ENCODE measurements at places on chromosomes 1 and 21. TPM values are rescaled to one million over a fixed set of nuclear protein-coding genes. Genes with fewer than 3 reads are reported as not detected.

ADORA1 gene
- 0.16 TPM for total RNA-seq

KCNH1 gene
- total RNA-seq = 0.22 TPM

ECM1 gene
- total RNA-seq = 1.9 TPM

MRPS21 gene
- total RNA-seq = 68.4 TPM

MYOC gene
- not detected for total RNA-seq

- no peak overlapping the region for H3K27ac ChIP-seq
- no peak overlapping the region for H3K4me3 ChIP-seq
- no peak for DNase-seq
Measured at GRCh38 chr1:45385302-45385701, 45.1 kb upstream of the MUTYH start.

OPRD1 gene
- total RNA-seq = 0.67 TPM

- peak overlapping the region; percentile 97 for H3K27ac ChIP-seq
- peaks cover 53% of the 10 kb centered on the region for H3K4me1 ChIP-seq
- H3K4me3 ChIP-seq = peak overlapping the region; percentile 93
Measured at GRCh38 chr1:151993084-151993733, 450 bp downstream of the S100A10 start.

GRCh38 chr1:31750858-31751510, 13.2 kb downstream of the ADGRB2 start:
- H3K27me3 ChIP-seq = peaks cover 40% of the 10 kb centered on the region
- H3K4me3 ChIP-seq = no peak overlapping the region
- H3K4me1 ChIP-seq = peaks cover 2% of the 10 kb centered on the region
- DNase-seq = no peak
- no peak overlapping the region for H3K27ac ChIP-seq

- H3K36me3 ChIP-seq = no peaks in the 10 kb centered on the region
- DNase-seq = no peak
- no peaks in the 10 kb centered on the region for H3K27me3 ChIP-seq
- H3K4me3 ChIP-seq = no peak overlapping the region
- peaks cover 16% of the 10 kb centered on the region for H3K4me1 ChIP-seq
- no peak overlapping the region for H3K27ac ChIP-seq
Measured at GRCh38 chr1:245277276-245277675, 122.5 kb downstream of the KIF26B start.

GRCh38 chr1:248858096-248858890, 592 bp downstream of the ZNF692 start:
- peak overlapping the region; percentile 84 for H3K4me3 ChIP-seq
- H3K27ac ChIP-seq = peak overlapping the region; percentile 99
- peaks cover 25% of the 10 kb centered on the region for H3K27me3 ChIP-seq
- DNase-seq = peak; percentile 80
- H3K36me3 ChIP-seq = peaks cover 11% of the 10 kb centered on the region

TRIM17 gene
- total RNA-seq = 20.5 TPM

FAM151A gene
- total RNA-seq = not detected

KPRP gene
- not detected for total RNA-seq

- H3K27me3 ChIP-seq = peaks cover 21% of the 10 kb centered on the region
- no peak overlapping the region for H3K27ac ChIP-seq
- no peaks in the 10 kb centered on the region for H3K36me3 ChIP-seq
- no peaks in the 10 kb centered on the region for H3K4me1 ChIP-seq
- no peak for DNase-seq
Measured at GRCh38 chr1:22662318-22662717, 9.3 kb downstream of the C1QB start.

GRCh38 chr1:226586650-226587422, 38.3 kb downstream of the STUM start:
- peaks cover 9% of the 10 kb centered on the region for H3K27me3 ChIP-seq
- no peak for DNase-seq

GRCh38 chr1:161200421-161200991, 1.7 kb upstream of the ADAMTS4 start:
- peaks cover 16% of the 10 kb centered on the region for H3K4me1 ChIP-seq
- H3K36me3 ChIP-seq = peaks cover 7% of the 10 kb centered on the region
- peak overlapping the region; percentile 77 for H3K27ac ChIP-seq
- H3K4me3 ChIP-seq = no peak overlapping the region
- DNase-seq = no peak

- H3K27me3 ChIP-seq = no peaks in the 10 kb centered on the region
- no peak for DNase-seq
- H3K36me3 ChIP-seq = peaks cover 8% of the 10 kb centered on the region
Measured at GRCh38 chr1:183105449-183105848, 80.6 kb upstream of the LAMC2 start.

DNA sequence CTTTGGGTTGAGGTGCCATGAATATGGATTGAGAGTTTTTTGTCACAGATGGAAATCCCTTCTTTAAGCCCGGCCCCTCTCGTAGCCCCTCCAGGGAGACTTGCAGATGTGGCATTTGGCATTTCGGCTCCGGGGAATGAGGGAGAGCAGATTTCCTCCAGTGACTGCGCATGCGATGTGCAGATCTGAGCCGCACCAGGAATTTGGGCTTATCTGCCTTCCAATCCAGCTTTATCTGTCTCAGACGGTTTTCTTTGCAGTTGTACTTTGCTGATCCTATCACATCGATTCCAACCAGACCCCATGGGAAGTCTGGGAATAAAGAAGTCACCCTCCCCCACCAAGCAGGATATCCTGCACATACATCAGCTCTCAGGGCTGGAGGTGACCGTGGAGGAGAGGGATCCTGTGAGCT, 11.7 kb downstream of the KIF26B start:
- DNase-seq = no peak
- H3K27ac ChIP-seq = no peak overlapping the region
- peak overlapping the region; percentile 61 for H3K4me3 ChIP-seq
- H3K36me3 ChIP-seq = no peaks in the 10 kb centered on the region

- no peak overlapping the region for H3K4me3 ChIP-seq
- peak overlapping the region; percentile 1 for H3K27ac ChIP-seq
- peaks cover 34% of the 10 kb centered on the region for H3K4me1 ChIP-seq
- no peaks in the 10 kb centered on the region for H3K36me3 ChIP-seq
- no peaks in the 10 kb centered on the region for H3K27me3 ChIP-seq
Measured at GRCh38 chr1:218524526-218524925, 179.4 kb downstream of the TGFB2 start.

DNA sequence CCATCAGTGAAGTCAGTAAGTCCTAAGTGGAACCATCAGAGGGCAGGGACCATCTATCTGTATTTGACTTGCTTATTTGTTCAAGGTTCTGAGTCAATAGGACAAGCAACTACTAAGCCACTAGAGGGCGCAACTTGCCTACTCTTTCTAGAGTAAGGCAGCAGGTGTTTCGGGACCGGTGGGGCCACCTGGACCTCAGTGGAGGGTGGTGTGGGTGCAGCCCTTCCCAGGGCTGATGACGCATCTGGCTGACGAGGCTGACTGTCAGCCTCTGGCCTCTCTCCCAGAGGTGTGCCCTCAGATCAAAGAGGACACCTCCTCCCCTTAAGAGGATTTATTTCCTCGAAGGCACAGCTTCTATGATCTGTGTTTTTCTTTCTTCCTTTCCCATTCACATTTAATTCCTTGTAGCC, 6.6 kb downstream of the CBR3 start:
- DNase-seq = peak; percentile 83
- H3K27me3 ChIP-seq = peaks cover 24% of the 10 kb centered on the region
- H3K27ac ChIP-seq = peak overlapping the region; percentile 62

DNA sequence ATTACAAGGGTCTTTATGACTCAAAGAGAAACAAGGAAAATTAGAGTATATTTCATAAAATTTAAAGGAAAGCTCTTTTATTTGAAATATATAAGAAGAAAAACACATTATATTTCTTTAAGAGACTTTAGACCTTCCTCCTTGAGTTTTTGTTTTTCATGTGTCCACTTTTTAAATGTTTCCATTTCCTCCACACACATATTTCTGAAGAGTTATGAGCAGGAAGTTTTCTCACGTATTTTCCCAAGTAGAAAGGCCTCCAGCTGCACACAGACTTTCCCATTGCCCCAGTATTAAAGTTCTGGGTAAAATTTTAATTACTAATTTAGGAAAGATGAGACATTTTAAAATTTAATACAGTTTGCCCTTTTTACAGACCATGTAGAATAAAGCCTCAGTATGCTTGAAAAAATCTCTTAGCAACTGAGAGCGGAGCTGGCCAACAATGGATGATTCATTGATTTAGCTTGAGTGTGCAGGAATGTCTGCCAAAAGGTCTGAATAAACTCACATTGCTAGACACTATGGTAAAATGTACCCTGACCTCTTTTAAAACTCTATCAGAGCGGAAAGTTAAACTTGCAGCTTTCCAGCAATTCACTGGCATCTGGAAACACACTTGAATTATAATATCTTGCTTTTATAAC, 57.9 kb downstream of the DDAH1 start:
- no peaks in the 10 kb centered on the region for H3K27me3 ChIP-seq
- no peak overlapping the region for H3K27ac ChIP-seq
- no peaks in the 10 kb centered on the region for H3K36me3 ChIP-seq

ZNF362 gene
- total RNA-seq = 72.0 TPM

PDZK1IP1 gene
- not detected for total RNA-seq

GRCh38 chr1:204578867-204579664, 62.9 kb downstream of the MDM4 start:
- H3K27me3 ChIP-seq = peaks cover 28% of the 10 kb centered on the region
- no peaks in the 10 kb centered on the region for H3K36me3 ChIP-seq
- H3K4me3 ChIP-seq = no peak overlapping the region
- DNase-seq = no peak
- H3K4me1 ChIP-seq = peaks cover 12% of the 10 kb centered on the region

GRCh38 chr21:40901691-40902090, 54.7 kb upstream of the DSCAM start:
- H3K27me3 ChIP-seq = peaks cover 19% of the 10 kb centered on the region
- no peak for DNase-seq
- no peaks in the 10 kb centered on the region for H3K36me3 ChIP-seq
- no peak overlapping the region for H3K27ac ChIP-seq
- peaks cover 2% of the 10 kb centered on the region for H3K4me1 ChIP-seq

GRCh38 chr1:154222518-154222917, 1.8 kb downstream of the UBAP2L start:
- H3K27me3 ChIP-seq = no peaks in the 10 kb centered on the region
- no peak for DNase-seq
- peaks cover 19% of the 10 kb centered on the region for H3K36me3 ChIP-seq

OR10J1 gene
- total RNA-seq = not detected

DNA sequence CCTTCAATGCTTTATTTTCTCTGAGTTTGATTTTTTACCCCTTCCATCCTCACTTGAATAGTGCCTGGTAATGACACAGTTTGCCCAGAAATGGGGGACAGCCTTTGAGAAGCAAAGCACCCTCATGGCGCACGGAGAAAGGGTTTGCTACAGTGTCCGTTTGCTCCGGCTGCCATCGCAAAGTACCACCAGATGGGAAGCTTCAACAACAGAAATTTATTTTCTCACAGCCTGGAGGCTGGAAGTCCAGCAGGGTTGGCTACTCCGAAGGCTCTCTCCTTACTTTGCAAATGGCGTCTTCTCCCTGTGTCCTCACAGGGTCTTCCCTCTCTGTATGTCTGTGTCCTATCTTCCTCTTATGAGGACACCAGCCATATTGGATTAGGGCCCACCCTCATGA, 327.7 kb upstream of the KAZN start:
- no peaks in the 10 kb centered on the region for H3K36me3 ChIP-seq
- no peak for DNase-seq
- no peak overlapping the region for H3K4me3 ChIP-seq
- H3K4me1 ChIP-seq = no peaks in the 10 kb centered on the region

DNA sequence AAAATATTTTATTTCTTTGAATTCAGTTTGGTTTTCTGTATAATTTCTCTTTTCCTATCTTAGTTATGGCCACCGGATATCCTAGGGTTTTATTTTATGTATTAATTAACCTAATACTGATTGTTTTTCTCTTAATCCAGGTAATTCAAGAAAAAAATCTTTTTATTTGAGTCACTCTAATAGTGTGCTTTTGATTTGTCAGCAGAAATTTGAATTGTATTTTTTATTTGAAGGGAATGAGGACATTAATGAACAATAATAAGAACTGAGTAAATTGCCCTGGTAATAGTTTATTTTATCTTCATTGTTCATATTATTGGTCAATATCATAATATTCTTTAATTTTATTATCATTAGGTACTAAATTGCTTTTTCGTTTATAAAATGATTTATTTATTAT, 120.1 kb downstream of the USP25 start:
- H3K4me3 ChIP-seq = no peak overlapping the region
- H3K27ac ChIP-seq = no peak overlapping the region
- H3K36me3 ChIP-seq = peaks cover 14% of the 10 kb centered on the region
- peaks cover 7% of the 10 kb centered on the region for H3K4me1 ChIP-seq
- no peak for DNase-seq

GRCh38 chr1:231337043-231337471, 595 bp downstream of the EXOC8 start:
- H3K4me3 ChIP-seq = peak overlapping the region; percentile 100
- peak; percentile 46 for DNase-seq
- no peaks in the 10 kb centered on the region for H3K27me3 ChIP-seq
- peak overlapping the region; percentile 97 for H3K27ac ChIP-seq
- peaks cover 42% of the 10 kb centered on the region for H3K4me1 ChIP-seq

KCNQ4 gene
- 0.67 TPM for total RNA-seq

SPRR5 gene
- not detected for total RNA-seq

DNA sequence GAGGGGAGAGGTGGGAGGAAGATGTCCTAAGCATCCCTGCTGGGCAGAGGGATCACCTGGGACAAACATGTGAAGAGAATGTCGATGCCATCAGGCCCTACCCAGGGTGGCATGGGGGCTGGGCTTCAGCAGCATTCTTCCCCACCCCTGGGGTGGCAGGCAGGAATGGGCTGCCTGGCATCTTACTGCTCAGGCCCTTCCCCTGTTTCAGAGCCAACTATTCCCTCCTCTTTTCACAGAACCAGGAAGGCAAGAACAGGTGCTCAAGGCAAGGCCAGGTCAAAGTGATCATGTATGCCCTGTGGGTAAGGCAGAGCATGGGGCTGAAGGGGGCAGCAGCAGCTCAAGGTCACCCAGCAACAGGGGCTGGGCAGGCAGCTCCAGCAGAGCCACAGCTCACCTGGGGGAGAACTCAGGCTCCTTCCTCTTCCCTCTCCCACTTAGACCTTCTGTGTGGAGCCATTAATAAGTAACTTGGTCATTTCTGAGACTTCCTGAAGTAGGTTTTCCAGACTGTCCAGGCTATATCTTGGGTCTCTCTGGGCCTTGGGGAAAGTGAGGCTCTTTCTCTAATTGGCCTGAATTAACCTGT, 56.4 kb downstream of the ELK4 start:
- DNase-seq = no peak
- H3K4me1 ChIP-seq = peaks cover 8% of the 10 kb centered on the region
- peaks cover 57% of the 10 kb centered on the region for H3K27me3 ChIP-seq
- no peaks in the 10 kb centered on the region for H3K36me3 ChIP-seq
- H3K4me3 ChIP-seq = no peak overlapping the region

DNASE2B gene
- total RNA-seq = 0.26 TPM

DNA sequence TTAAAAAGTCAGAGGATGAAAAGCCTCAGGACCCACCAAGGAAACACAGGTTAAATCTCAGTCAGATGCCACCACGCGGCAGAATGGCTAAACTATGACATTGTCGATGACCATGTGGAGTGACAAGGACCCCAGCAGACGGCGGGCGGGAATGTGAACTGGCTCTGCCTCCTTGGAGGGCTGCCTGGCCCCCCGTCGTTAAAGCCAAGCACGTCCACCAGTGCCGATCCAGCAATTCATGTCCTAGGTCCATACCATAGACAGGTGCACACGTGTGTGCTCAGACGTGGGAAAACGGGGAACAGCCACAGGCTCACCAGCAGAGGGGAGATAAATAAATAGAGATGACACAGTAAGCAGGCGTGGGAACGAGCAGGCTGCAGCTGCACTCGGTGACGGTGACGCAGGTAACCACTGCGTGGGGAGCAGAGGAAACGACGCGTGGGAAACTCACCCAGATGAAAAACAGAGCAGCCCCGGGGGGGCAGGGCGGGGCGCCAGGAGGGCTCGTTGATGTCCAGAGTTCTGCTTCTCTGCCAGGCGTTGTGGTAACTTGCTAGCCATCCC, 28.3 kb upstream of the PCBP3 start:
- no peak overlapping the region for H3K27ac ChIP-seq
- peaks cover 37% of the 10 kb centered on the region for H3K27me3 ChIP-seq
- H3K36me3 ChIP-seq = no peaks in the 10 kb centered on the region
- H3K4me3 ChIP-seq = no peak overlapping the region

Data from progenitor cell of endocrine pancreas (in vitro differentiated cells).